ENCODE measurements at places on chromosomes 2 and 18.

DNA sequence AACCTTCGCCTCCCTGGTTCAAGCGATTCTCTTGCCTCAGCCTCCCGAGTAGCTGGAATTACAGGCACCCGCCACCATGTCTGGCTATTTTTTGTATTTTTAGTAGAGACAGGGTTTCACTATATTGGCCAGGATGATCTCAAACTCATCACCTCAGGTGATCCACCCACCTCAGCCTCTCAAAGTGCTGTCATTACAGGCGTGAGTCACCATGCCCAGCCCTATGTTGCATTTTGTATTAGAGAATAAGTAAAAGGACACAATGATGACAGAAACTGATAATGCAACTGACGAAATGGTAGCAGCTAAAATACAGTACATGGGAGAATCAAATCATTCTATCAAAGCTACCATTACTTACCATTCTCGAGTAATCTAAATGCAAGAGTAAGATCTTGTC is 276.7 kb downstream of the DSEL start:
- no peak for DNase-seq

DNA sequence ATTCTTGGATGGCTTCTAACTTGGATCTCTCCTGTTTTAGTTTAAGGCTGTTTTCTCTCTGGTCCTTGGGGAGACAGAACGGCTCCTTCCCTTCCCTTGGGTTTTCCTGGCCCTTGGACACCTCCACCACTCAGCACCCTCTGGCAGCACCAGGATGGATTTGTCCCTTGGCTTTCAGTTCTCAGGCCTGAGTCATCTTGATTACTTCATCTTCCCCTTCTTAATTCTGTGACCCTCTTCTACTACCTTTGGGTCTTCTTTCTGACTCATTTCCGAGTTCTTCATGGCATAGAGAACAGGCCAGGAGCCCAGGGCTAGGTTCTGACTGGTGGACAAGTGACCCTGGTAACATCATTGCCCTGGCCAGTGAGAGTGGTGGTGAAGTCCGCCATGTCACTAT is 14.9 kb downstream of the IGFBP2 start:
- DNase-seq = no peak

- no peak for DNase-seq
Observed at GRCh38 chr2:85917887-85918795, 29.4 kb upstream of the ST3GAL5 start.

- DNase-seq = no peak
Observed at GRCh38 chr2:99948010-99948409, 194.4 kb downstream of the AFF3 start.

GRCh38 chr2:30639836-30640235 is 167.4 kb downstream of the CAPN13 start:
- no peak for DNase-seq

DNA sequence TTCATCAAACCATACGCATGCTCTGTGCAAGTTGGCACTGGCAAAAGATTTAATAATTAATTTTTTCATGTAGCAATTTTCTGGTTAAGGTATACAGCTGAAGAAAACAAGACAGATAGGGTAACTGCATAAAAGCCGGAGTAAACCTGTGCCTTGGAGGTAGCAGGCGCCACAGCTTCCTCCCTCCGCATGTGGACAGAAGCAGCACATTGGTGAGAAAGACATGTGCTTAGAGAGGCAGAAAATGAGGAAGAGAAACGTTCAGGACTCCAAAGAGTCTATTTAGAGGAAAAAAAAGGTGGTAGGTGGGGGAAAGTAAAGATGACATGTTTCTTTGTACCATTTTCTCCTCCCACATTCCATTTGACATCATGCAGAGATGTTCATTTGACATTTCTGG is 9.3 kb downstream of the ST6GAL2 start:
- DNase-seq = no peak

- DNase-seq = no peak
Observed at GRCh38 chr18:23334569-23334968, 118.5 kb upstream of the RIOK3 start.
